ENCODE measurements at places on chromosomes 1 and 21.

- DNase-seq = no peak
Observed at GRCh38 chr1:115412733-115413132, 74.7 kb upstream of the NGF start.

GRCh38 chr21:45721671-45722070, 78.1 kb downstream of the PCBP3 start:
- DNase-seq = no peak

- DNase-seq = no peak
Observed at GRCh38 chr1:21564521-21565095, 55.4 kb downstream of the ALPL start.

DNA sequence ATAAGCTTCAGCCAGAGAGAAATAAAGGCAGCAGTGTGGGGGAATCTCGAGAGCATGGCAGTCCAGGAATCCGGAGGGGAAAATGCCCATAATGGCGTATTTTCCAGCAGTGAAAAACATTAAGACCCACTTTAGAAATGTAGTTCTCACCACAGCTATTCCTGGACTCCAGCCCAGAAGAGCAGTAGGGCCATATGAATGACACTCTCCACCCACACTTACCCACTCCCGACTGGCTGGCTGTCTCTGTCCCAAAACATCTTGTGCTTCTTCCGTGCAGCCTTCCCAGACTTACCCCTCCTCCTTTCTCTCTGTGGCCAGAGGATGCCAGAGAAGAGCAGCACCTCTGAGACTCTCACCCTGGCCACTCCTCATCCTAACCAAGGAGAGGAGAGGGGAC, 56.4 kb downstream of the TRABD2B start:
- peak; percentile 53 for DNase-seq

- DNase-seq = peak; percentile 98
Observed at GRCh38 chr1:19448491-19449439, 36.6 kb downstream of the CAPZB start.

- no peak for DNase-seq
Observed at GRCh38 chr1:59422921-59423575, 126.2 kb downstream of the FGGY start.

DNA sequence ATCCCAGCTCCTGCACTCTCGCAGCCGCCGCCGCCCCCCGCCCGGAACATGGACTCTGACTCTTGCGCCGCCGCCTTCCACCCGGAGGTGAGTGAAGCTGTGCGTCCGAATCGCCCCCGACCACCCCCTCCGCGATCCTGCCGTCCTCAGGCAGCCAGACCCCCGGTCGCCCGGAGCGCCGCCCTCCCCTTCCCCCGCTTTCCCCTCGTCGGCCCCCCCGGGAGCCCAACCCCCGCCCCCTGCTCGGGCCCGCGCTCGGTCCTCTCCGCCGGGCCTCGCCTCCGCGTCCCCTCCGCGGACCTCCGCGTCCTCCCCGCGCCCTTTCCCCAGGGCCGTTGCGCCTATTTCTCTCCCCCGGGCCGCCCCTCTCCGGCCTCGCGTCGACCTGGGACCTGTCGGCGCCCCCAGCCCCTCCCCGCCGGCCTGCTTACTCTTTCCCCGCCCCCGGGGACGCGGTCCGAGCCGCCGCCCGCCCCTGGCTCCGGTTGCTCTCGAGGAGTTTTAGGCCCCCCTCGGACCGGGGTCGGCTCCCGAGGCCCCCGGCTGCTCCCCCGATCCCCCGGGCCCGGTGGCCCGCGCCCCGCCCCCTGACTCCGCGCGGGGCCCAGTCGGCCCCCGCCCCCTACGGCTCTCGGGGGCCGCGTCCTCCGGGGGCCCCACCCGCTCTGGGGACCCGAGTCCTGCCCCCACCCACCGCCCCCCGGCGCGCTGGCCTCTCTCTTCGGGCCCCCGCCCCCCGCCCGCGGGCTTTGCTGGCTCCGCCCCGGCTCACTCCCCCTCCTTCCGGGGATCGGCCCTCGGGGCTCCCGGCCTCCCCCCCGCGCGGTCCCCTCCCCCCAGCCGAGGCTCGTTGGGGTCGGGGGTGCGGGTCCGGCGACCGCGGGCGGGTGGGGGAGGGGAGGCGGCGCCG, 743 bp downstream of the PHF13 start:
- no peak for DNase-seq

DNA sequence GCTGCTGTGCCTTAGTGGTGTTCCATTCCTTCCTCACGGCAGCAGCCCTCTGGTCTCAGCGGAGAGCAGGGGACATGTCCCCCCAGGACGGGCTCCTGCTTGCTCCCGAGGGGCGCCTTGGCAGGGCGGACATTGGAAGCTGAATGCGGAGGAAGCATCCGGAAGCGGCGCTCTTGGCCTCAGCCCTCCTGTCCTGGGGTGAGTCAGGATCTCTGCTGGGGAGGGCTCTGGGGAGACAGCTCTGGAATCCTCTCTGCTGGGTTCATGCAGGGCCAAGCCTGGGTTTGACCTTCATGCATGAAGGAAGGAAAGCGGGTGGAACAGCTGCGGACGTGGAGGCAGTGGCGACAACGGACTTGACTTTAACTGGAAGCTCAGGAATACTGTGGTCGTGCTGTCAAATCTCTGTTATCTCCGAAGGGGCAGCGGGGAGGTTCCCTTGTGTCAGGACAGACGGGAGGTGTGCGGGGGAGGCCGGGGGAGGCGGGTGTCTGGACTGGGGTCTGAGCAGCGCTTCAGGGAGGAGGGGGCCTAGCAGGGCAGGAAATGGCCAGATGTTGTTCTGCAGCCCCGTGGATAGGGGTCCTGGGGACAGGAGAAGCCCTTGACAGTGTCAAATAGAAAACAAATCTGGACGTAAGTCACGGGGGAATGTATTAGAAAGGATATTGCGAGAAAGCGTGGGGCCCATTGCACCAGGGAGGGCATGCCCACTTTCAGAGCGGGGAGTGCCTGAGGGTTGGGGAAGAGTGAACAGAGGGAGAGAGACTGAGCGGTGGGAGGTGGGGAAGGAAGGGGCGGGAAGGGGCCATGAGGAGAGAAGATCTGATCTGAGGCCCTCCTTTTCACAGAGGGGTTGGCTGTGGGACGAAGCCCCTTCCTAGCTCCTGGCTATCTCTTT, 26.6 kb downstream of the CRYAA start:
- DNase-seq = peak; percentile 16

GRCh38 chr21:46385846-46386733, 62.1 kb downstream of the PCNT start:
- DNase-seq = no peak

- DNase-seq = no peak
Observed at GRCh38 chr21:17668479-17669140, 55.9 kb upstream of the BTG3 start.

GRCh38 chr1:208888376-208888775, 644.2 kb upstream of the PLXNA2 start:
- no peak for DNase-seq

DNA sequence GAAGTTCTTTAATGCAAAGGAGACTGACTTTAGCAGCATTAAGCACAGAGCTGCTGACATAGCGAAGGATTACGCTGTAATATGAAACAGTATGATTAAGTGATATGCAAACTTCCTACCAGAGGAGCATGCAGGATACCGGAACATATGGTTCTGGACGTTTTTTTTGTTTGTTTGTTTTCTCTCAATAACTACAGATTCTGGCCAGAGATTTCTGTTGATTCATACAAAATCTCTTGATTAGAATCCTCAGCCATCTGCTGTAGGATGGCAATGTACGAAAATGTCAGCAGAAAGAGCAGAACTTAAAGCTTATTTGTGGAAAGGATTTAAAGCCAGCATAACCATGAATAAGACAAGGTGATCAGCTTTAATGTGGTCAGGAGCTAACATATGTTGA, 970.7 kb downstream of the KCNT2 start:
- DNase-seq = no peak

DNA sequence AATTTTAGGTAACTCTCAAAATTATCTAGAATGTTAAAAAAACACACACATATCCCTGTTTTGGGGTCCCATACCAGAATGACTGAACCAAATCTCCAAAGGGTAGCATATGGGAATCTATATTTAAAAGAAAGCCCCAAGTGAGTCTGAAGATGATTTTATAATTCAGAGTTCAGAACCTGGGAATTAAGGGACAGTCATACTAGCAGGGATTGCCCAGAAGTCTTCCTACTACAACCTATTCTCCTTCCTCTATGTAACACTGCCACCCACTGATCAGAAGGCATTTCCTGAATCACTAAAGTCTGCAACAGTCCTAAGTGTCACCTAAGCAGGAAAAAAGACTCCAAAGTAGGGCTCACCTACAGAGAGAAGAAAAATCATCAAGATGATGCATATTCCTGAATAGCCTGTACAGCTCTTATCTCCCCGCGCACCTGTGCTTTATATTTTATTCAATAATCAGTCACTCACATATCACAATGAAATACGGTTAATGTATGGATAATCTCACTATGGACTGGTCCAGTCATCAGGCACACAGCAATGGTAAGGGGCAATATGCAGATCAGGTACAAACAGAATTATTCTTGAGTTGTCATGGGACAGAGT, 4.9 kb downstream of the RGS1 start:
- peak; percentile 64 for DNase-seq

DNA sequence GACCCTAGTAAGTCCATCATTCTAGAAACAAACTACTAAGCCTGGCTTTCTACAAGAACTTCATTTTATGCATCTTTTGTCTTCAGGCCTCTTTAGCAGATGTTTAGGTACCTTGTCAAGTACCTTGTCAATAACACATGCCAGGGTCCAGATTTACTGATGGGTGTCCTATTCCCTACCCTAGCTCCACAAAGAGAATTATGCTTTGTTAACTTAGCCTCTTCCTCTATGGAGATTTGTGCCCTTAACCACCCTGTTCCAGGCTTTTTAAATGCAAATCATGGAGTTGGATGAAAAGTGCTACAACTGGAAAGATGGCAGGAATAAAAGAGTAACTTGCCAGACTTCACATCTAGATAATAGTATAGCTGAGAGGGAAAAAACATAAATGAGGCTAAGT, 42.7 kb downstream of the SPATA46 start:
- DNase-seq = no peak

DNA sequence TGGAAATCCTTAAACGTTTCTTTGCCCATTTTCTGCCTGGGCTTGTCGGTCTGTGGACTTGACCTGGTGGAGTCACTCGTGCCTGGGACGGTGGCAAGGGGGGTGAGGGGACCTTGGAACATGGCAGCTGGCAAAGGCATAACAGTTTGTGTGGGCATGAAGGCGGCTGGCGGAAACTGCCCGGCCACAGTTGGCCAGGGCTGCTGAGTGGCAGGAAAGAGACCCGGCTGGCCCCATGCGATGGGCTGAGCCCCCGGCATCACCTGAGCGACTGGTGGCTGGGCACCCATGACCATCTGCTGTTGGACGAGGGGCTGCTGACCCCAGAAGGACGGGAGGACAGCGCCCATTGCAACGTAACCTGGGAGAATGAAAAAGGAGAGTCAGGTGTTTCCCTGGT, 49.3 kb upstream of the C8B start:
- DNase-seq = no peak

- peak; percentile 34 for DNase-seq
Observed at GRCh38 chr1:23743287-23744152, at the start of gene ELOA. ELOA (plus strand) TSS chr1:23743471; CDS start chr1:23743504, 33 bp downstream.

DNA sequence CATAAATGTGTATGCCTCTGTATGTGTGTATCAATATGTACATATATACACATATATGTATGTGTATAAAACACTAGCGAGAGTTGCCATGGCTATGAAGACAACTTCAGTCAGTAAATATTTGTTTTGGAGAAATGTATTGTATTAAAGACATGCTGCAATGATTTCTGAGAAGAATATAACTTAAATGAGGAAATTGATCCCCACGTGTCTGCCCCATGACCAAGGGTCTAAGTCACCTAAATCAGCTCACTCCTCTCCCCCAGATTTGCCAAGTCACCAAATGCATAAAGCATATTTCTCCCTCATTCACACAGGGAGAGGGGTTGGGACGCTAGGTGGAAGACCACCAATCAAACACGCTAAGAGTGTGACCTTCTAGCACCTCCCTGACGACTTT, 58.3 kb upstream of the LYST start:
- no peak for DNase-seq

DNA sequence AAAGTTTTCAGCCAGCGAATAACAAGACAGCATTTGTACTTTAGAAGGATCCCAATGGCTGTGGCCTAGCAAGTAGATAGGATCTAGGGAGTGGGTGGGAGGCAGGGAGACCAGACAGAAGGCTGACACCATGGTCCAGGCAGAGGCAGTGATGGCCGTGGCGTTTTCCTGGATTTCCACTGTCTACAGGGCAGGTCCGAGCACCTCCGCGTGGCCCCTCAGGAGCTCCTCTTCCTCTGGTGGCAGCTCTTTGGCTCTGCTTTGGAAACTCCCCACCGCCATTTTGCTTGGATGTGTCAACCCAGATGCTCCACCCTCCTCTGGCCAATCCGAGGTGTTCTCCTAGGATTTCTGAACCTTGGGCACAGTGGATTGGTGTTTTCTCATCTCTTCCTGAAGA, 25.1 kb downstream of the PADI4 start:
- no peak for DNase-seq

Data from RCC 7860 (cell line).